ENCODE measurements at places on chromosomes 4 and X.

DNA sequence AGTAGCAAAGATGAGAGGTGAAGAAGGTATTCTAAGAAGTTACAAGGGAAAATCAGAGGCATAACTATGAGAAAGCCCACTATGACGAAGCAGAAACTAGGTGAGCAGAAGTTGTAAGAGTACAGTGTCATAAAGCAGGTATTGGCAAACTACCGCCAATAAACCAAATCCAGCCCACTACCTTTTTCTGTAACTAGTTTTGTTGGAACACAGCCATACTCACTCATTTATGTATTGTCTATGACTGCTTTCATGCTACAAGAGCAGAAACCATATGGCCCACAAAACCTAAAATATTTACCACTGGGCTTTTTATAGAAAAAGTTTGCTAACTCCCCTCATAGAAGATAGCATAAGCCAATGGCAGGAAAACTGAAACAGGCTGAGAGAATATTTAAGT lies 31.8 kb upstream of the ZCCHC13 start:
- DNase-seq: no peak

DNA sequence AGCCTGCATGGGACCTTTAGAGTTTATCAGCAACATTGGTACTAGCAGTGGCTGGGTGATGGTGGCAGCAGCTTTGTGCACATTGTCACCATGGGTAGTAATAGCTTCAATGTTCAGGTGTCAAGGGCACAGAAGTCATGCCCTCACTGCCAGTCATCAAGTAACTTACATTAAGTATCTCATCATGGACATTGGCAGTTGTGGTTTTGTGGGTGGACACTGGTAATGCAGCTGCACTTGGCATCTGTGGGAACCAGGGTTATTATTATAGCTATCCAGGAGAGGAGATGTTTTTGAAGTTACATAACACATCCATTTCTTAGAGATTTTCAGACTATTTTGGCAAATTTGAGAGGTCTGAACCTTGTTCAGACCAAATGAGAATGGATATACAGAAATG lies 243.2 kb upstream of the NOCT start:
- DNase-seq: no peak

GRCh38 chr4:7021930-7022664 lies 21.1 kb upstream of the TADA2B start:
- DNase-seq: no peak

- DNase-seq: no peak
Measured at GRCh38 chr4:2036866-2037265, 22.3 kb upstream of the NAT8L start.

DNA sequence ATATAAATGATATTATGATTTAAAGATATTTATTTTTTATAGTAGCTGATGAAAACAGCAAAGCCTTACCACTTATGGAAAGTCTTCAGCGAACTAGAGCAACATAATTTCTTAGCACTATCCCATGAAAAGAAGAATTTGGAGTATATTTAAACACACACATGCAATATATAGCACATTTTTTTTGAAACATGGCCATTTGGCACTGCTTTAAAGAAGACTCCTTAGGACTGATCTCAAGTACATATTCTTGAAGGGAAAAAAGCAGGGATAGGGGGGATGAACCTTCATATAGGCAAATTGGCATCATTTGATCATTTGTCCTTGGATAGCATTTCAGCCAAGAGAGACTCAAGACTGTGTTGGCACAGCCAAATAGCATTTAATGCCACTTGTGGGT lies 193.3 kb downstream of the ANKRD50 start:
- DNase-seq: no peak

- DNase-seq: no peak
Measured at GRCh38 chrX:119757646-119757978, 776 bp upstream of the SOWAHD start.

GRCh38 chr4:101555341-101555880 lies 208.1 kb upstream of the PPP3CA start:
- no peak for DNase-seq

DNA sequence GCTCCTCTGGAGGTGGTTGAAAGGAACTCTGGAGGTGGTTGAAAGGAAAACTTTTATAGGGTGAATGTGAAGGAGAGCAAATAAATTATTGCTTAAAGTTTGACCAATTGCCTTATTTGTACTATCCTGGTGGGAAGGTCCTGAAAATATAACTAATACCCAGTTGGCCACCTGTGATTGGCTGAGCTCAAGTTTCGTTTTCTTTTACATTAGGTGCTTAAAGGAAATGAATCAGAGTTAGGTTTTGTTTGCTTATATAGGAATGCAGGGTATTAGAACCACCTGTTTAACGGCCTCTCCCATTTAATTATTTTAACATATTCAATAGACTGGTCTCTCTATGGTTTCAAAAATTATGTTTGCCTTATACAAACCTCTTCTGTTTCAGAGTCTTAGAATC lies 497.6 kb downstream of the PRR32 start:
- no peak for DNase-seq

- no peak for DNase-seq
Measured at GRCh38 chrX:35166023-35166422, 223.4 kb downstream of the FAM47B start.
